IMR-90 (cell line): ENCODE measurements at places on chromosomes 11 and 22. TPM values are rescaled to one million over a fixed set of nuclear protein-coding genes. Genes with fewer than 3 reads are reported as not detected.
A peak's percentile ranks its signal among the peaks of the same experiment; 100 is the strongest.

GRCh38 chr11:85914425-85914824, 59.2 kb downstream of the CCDC83 start:
- DNase-seq: no peak

GRCh38 chr11:79440571-79441460, at the start of gene TENM4:
TENM4 (minus strand) TSS chr11:79441030; CDS start chr11:79069944, 371,086 bp downstream.
- peak; percentile 92 for DNase-seq

DNA sequence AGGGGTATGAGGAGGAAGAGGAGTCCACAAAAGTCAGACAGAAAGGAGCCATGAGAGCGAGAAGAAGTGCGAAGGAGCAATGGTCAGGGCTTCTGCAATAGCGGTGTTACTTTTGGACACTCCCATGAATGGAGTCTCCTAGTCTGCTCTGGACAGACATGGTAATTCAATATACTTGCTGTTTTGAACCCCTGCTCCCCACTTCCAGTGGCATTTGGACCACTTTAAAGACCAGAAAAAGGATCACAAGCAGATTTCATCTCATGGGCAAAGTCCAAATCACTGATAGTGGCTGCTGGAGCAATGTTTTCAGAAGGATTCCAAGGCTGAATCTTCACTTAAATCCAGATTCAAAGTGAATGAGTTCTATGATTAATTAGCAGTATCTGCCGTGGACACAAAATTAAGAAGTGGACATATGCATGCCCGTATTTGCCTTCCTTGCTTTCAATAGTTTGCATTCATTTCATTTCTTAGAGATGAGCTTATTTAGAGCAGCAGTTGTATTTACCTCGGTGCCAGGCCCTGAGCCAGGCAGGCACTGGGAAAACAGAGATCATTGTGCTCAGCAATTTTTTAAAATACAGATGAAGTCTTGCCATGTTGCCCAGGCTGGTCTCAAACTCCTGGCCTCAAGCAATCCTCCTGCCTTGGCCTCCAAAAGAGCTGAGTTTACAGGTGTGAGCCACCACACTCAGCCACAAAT, 72.0 kb downstream of the SLC1A2 start:
- DNase-seq: no peak

The CRYBB3 gene
- not detected in 2 replicates for total RNA-seq

- no peak for DNase-seq
Measured at GRCh38 chr11:132587716-132588115, 944.6 kb downstream of the OPCML start.

The CRYBB1 gene
- total RNA-seq: not detected in 2 replicates

The CHRNA10 gene
- total RNA-seq: under 0.01 and 0.36 TPM in 2 replicates

DNA sequence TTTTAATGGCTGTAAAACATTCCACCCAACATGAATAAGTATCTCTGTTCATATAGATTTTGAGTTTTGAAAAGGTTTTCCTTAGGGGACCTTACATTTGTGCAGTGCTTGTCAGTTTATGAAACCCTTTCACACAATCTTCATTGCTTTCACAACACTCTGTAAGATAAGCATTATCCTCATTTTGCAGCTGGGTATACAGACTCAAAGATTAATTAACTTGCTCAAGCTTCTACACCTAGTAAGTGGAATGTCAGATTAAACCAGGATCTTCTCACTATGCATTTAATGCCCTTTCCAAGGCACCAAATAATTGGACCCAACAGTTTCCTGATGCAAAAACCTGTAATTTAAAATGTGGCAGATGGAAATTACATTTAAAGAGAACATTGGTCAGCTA, 11.6 kb upstream of the GAB2 start:
- no peak for DNase-seq

- DNase-seq: no peak
Measured at GRCh38 chr11:111303461-111303860, 5.1 kb downstream of the POU2AF3 start.
